Activated CD4-positive, alpha-beta memory T cell treated with anti-CD3 and anti-CD28 coated beads for 36 hours (primary cell): ENCODE measurements at places on chromosomes 7 and 10. TPM values are rescaled to one million over a fixed set of nuclear protein-coding genes. Genes with fewer than 3 reads are reported as not detected.

Gene PDE6C
- not detected for total RNA-seq

Gene CDNF
- 1.8 TPM for total RNA-seq

Gene DLX5
- total RNA-seq: not detected

Gene RADIL
- total RNA-seq: 0.15 TPM

Gene SRRM3
- not detected for total RNA-seq

Gene TRPV5
- not detected for total RNA-seq

Gene CPED1
- total RNA-seq: not detected

Gene SPDYE17
- not detected for total RNA-seq

Gene HEPACAM2
- 0.21 TPM for total RNA-seq

Gene GRID2IP
- 0.21 TPM for total RNA-seq

Gene ERVW-1
- total RNA-seq: not detected

Gene PLEKHS1
- total RNA-seq: not detected

Gene KCNIP2
- 1.4 TPM for total RNA-seq

Gene TMEM196
- total RNA-seq: not detected

Gene CYP3A5
- not detected for total RNA-seq

Gene HMX3
- 0.19 TPM for total RNA-seq

Gene HOGA1
- total RNA-seq: not detected
